ENCODE measurements at places on chromosomes 2 and 18. TPM values are rescaled to one million over a fixed set of nuclear protein-coding genes. Genes with fewer than 3 reads are reported as not detected.

DNA sequence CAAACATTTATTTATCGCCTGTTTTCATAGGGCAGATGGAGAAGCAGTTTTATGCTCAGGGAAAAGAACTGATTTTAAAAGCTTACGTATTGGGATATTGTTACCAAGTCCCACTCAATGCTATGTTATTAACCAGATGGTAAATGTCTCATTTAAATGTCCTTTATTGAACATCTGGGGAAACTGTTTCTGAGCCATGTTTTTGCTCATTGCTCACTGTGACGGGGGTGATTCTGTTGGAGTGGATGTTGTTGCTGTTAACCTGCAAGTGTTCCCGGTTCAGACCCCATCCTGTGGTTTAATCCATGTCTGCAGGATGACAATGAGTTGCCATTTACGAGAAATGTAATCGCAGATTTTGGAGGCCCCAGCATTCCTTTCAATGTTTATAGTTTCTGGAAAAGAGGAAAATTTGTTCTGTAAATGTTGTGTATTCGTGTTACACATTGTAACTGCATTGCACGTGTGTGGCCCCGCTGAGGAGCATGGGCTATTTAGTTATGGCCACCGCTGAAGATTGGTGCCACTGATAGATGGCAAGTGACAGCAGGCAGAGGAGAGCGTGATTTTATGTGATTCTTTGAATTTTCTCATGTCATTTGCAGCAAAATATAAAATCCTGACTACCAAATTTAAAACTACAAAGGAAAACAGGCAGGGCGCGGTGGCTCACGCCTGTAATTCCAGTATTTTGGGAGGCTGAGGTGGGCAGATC lies 174.8 kb upstream of the COPS8 start:
- no peak for DNase-seq

DNA sequence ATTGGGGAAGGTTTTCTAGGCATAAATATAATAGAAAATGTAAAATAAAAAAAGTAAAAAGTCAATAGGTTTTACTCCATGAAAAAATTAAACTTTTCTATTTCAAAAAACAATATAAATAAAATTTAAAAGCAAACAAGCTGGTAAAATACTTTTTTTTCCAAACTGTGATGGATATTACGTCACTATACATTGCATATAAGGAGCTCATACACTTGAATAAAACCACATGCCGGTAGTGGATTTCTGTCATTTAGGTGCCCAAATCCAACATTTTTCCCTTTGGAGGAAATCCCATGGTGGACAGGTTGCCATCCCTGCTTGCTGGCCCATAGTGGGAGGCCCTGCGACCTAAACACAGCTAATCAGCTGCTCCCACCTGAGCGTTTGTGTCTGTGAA lies 289.4 kb upstream of the HNRNPA3 start:
- no peak for DNase-seq

DNA sequence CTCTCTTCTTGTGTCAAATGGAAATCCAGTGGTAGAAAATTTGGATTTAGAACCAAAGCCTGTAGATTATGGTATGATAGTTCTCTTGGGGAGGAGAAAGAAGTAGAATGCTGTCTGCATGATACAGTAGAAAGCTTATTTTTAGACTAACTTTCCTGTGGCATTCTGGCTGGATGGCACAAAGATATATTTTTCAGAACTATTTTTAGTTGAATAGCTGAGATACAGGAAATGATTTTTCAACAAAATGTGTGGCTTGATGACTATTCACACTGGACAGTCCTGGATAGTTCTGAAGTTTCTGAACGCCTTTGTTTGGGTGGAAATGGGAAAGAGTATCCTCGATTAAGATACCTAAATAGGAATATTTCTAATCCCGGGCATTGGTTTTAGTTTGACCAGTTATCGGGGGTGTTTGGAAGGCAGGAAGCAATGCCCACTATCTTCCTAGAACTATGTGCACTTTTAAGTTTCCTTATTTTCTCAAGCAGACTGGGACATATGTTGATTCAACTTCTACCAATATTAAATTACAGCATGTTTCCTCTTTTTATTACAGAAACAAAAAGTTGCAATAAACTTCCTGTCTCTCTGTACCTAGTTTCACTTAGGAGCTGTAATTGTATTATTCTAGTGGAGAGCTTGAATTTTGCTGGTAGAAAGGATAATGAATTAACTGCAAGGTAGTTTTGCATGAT lies 32.1 kb downstream of the GDF7 start:
- no peak for DNase-seq

GRCh38 chr2:82986899-82987298 lies 1472.2 kb downstream of the SUCLG1 start:
- DNase-seq = no peak

GRCh38 chr2:101500180-101500579 lies 25.3 kb upstream of the RFX8 start:
- no peak for DNase-seq

GRCh38 chr2:23350792-23351355 lies 34.1 kb upstream of the KLHL29 start:
- DNase-seq = no peak

GRCh38 chr18:23798249-23798648 lies 109.0 kb downstream of the LAMA3 start:
- DNase-seq = no peak

GRCh38 chr2:130727286-130727924 lies 1.5 kb upstream of the GPR148 start:
- peak; percentile 75 for DNase-seq

DNA sequence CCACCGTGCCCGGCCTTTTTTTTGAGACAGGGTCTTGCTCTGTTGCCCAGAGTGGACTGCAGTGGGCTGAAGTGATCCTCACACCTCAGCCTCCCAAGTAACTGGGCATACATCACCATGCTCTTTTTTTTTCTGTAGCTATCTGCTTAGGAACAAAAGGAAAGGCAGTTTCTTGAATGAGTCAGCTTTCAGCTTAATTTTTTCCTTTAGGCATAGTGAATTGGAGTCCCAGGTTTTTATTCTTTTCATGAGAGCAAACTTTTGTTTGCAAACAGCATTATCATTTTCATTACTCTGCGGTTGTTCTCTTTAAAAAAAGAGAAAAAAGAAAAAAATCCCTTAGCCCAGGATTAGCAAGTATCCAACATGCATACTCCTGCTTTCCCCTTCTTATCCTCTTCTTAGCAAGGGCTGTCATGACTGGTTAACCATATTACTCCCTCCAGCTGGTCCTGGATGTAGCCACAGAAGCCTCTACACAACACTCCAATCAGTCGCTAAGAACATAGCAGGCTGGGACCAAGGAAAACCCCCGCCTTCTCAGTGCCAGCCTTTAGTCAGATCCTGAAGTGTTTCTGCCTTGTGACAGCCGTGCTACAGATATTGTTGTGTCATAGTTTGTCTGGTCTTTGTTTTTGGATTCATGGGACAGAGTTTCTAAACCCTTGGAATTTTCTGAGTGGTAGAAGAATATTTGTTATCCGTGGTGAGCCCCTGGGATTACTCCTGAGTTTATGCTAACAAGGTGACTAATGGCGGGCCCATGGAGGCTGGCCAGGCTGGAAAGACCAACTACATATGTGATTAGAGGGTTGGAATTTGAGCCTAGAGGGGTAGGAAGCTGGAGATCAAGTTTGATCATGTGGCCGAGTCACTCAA lies 23.3 kb upstream of the ST3GAL5 start:
- no peak for DNase-seq

The ITPRIPL1 gene
- 1.3 TPM for total RNA-seq

The MYL1 gene
- total RNA-seq = not detected

The IL36G gene
- total RNA-seq = not detected

The TXNDC2 gene
- 0.43 TPM for total RNA-seq
